ENCODE measurements at places on chromosomes 1 and 21. TPM values are rescaled to one million over a fixed set of nuclear protein-coding genes. Genes with fewer than 3 reads are reported as not detected.

The TMEM269 gene
- total RNA-seq, result not detected

The OR2G2 gene
- not detected for total RNA-seq

The ASCL5 gene
- total RNA-seq, result not detected

The FOXO6 gene
- not detected for total RNA-seq
